ENCODE measurements at places on chromosomes 6 and 20.

DNA sequence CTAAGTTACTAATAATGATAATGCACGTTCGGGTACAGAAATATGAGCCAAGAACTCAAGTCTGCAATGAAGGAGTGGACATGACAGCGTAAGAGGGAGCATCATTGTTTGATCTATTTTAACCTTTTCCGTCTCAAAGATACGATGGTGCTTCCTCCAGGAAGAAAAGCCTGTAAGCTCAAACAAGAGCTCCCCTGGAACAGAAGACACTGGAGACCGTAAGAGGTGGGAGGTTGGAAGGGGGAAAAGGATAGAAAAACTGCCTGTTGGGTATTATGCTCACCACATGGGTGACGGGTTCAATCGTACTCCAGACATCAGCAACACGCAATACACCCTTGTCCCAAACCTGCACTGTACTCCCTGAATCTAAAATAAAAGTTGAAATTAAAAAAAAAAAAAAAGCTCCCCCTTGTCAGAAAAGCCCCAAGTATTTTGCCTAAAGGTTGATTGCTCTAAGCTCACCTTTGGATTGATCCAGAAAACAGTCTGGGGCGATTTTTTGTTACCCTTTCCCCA is 180.5 kb downstream of the TRIM27 start:
- DNase-seq: no peak

DNA sequence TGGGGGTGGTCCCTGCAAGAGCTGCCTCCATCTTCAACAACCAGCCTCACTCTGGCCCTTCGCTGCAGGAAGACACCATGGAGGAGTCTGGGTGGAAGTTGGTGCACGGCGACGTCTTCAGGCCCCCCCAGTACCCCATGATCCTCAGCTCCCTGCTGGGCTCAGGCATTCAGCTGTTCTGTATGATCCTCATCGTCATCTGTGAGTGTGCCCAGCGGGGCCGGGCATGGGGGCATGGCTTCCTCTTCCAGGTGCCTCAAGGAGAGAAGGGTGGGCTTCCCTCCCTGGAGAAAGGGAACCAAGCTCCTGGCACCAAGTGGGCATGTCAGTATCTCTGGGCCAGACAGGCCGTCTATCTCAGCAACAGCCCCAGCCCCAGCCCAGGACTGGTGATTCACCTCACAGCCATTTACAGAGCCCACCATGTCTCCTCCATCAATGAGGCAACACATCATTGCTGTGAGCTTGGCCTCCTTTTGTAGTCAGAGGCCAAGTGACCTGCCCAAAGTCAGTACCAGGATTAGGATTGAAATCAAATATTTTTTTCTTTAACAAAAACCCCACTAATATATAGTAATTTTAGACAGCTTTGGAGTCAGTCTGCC is 40.2 kb downstream of the TM9SF4 start:
- no peak for DNase-seq

- DNase-seq: no peak
Measured at GRCh38 chr20:55888685-55889084, 116.6 kb downstream of the CBLN4 start.

- DNase-seq: no peak
Measured at GRCh38 chr6:31049518-31049917, 39.2 kb downstream of the MUC22 start.

- DNase-seq: no peak
Measured at GRCh38 chr6:1468126-1468525, 78.8 kb downstream of the FOXF2 start.

- no peak for DNase-seq
Measured at GRCh38 chr20:634148-634925, 18.7 kb downstream of the SRXN1 start.

DNA sequence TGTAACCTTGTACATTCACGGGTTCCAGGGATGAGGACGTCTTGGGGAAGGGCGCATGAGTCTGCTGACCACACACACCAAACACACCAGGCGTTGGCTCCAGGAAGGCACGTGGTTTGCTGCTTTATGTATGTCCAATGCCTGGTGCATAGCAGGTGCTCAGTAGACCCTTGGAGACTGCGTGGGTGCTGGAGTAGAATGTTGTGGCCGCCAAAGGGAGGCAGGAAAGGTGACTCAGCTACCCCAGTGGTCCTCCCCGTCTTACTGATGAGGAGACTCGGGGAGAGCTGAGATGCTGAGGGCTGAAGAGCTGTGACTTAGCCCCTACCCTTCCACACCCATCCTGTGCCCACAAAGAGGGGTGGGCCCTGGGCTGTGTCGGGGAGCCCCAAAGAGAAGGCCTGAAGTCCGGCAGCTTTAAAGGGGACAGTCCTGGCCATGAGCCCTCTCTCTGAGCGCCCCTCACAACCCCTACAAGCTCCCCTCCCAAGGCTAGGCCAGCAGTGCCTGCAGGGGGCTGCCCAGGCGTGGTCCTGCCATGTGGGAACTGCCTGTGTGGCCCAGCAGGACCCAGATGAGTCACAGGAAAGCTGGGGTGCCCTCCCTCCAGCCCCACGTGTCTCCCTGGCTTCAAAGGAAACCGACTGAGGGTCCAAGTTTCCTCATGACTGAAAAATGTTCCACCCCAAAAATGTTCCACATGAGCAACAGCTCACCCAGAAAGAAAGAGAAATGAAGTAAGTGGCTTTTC is 28.0 kb upstream of the PTGIS start:
- DNase-seq: peak; percentile 46

GRCh38 chr6:70849348-70850069 is 107.4 kb downstream of the B3GAT2 start:
- no peak for DNase-seq

- no peak for DNase-seq
Measured at GRCh38 chr6:165047952-165048351, 261.5 kb downstream of the C6orf118 start.

DNA sequence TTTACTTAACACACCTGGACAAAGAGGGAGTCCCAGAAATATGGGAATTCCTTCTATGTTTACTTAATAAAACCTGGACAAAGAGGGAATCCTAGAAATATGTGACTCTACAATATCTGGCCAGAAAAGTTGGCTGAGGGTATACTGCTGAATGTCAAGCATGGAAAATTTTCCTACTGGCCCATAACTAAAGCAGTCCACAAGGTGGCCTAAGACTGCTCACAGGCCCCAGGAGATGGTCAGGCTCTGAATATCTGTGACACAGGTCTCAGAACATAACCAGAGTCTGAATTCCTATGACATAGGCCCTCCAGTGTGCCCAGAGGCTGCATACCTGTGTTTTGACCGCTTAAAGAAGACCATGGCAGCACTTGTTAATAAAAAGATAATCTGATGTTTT is 578.2 kb upstream of the NRSN1 start:
- DNase-seq: no peak

DNA sequence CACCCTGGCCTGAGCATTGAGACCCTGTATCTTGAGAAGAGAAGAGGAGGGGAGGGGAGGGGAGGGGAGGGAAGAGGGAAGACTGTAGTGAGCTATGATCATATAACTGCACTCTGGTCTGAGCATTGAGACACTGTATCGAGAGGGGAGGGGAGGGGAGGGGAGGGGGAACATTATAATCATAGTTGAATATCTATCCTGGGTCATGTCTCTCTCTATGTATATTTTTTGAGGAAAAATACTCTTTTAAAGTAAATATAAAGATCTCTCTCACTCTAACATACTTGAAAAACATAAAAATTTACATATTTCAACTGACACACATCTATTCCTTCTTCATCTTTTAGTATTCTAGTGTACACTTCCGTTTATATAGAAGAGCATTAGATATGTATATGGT is 431.0 kb downstream of the CDKAL1 start:
- no peak for DNase-seq

DNA sequence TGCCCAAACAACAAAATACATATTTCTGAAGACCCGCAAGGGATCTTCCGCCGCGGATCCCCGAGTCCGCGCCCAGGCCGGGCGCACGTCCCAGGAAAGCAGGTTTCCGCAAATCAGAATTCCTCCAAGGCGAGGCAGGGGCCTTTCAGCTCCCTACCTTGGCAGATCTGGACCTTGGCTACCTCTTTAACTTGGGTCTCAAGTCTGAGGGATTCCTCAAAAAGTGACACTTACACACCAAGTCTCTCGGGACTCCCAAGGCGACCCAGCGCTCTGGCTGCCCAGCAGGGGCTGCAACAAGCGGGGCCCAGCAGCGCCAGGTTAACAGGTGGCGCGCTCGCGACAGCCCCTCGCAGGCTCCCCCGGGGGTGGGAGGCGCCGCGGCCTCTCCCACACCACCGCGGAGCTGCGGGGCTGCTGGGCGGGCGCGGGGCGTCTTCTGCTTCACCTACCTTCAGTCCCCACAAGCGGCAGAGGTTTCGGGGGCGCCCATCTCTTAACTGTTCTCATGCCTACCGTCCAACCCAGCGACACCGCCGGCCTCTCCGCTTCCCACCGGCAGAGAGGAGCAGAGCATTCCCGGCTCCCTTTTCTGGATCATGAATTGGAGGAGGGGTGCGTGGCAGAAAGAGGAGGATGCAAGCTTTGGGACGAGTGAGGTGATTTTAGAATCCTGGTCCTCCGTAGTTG is 414 bp downstream of the SIM1 start:
- no peak for DNase-seq

DNA sequence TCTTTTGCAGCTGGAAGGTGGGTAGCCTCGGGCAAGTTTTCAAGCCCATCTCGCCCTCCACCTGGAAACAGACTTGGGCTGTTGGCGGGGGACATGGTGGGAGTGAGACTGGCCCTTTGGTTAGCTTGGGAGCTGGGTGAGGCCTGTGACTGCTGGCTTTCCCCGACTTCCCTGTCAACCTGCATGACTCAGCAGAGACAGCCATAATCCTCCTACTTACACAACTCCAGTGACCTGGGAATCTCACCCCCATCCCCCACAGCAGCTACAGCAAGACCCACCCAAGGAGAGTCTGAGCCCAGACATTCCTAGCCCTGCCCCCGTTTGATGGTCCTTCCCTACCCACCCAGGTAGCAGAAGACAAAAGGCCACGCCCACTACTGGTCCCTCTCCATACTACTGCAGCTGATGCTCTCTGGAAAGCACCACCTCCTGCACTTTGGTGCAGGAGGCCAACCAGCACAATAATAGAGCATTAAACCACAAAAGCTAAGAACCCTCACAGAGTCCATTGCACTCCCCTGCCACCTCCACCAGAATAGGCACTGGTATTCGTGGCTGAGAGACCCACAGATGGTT is 188.4 kb downstream of the TRDN start:
- no peak for DNase-seq
